ENCODE measurements at places on chromosomes 7 and 10.

DNA sequence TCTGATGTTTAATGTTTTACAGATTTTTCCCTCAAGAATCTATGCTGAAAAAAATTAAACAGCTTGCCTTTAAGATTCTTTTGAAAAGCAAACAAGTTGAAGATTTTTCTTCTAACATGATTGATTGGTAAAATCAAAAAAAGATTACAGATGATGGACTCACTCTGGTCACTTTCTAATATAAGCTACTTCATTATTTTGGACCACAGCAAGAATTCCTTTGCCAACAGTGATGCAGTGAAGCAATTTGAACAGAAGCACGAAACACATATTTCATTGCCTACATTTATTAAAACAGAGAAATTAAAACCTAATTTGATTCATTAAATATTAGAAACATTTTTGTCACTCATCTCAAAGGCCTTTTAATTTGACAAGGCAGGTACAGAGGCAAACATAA is 82.1 kb upstream of the SGCE start:
- no peak for DNase-seq

GRCh38 chr7:91266689-91267090 is 2.5 kb downstream of the FZD1 start:
- DNase-seq: no peak

DNA sequence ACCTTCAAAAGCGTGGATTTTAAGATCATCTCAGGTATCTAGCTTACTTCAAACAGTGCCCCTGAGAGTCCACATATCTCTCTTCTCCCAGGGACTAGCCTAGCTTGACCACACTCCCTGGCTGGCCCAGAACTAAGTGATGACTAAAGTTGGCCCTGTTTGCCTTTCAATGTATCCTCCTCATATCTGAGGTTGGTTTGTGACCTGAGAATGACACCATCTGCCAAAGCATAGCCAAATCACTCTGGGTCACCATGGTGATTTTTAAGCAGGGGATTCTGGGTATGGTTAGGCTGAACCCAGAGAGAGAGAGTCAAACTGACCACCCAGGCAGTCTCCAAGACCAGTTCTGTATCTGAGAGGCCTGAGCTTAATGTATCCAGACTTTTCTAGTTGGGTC is 16.2 kb downstream of the CNNM1 start:
- no peak for DNase-seq

DNA sequence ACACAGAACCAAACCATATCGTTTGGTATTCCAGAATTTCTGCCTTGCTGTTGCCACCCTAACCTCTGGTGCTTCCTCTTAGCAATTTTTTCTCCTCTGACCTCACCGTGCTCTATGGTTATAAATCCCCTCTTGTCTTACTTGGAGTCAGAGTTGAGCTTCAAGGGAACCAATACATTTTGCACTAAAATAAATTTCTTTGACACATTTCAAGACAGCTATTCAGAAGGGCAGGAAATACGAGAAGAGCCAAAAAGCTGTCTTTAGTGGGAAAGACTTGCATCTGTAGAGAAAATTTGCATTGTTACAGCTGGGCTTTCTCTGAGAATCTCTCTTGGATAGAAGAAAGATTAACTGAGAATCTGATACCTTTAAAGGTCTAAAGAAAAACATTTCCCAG is 14.5 kb upstream of the AKR1C2 start:
- no peak for DNase-seq

DNA sequence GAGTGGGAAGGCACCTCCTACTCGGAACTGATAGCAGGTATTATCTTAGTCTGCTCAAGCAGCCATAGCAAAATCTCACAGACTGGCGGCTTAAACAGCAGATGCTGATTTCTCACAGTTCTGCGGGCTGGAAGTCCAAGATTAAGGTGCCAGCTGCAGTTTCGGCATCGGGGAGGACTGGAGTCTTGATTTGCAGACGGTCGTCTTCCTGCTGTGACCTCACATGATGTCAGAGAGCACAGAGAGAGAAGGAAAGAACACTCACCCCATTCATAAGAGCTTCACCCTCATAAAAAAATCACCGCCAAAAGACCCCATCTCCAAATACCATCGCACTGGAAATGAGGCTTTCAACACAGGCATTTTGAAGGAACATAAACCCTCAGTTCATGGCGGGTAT is 216.5 kb upstream of the PITRM1 start:
- DNase-seq: no peak

DNA sequence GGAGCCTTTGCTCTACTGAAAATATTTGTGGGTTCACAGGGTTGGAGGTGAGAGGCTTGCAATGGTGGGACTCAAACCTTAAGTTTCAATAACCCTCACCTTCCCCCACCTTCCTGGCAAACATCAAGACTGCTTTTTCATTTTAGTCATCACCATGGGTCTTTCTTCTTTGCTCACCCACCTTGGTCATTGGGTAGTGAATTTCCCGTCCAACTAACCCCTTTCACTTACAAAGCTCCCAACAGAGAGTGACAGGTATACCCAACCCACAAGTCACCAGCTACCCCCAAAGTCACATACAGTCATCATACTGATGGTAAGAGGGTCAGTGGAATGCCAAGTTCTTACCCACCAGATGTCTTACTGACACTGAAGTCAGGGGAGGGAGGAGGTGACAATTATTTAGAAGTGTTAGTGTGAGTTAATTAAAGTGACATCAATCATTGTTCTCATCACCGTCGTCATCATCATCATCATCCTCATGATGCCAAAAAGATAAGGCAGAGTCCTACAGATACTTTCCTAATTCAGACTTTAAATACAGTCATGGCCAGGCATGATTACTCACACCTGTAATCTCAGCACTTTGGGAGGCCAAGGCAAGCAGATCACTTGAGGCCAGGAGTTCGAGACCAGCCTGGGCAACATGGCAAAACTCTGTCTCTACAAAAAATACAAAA is 49.0 kb downstream of the PIK3AP1 start:
- DNase-seq: no peak

DNA sequence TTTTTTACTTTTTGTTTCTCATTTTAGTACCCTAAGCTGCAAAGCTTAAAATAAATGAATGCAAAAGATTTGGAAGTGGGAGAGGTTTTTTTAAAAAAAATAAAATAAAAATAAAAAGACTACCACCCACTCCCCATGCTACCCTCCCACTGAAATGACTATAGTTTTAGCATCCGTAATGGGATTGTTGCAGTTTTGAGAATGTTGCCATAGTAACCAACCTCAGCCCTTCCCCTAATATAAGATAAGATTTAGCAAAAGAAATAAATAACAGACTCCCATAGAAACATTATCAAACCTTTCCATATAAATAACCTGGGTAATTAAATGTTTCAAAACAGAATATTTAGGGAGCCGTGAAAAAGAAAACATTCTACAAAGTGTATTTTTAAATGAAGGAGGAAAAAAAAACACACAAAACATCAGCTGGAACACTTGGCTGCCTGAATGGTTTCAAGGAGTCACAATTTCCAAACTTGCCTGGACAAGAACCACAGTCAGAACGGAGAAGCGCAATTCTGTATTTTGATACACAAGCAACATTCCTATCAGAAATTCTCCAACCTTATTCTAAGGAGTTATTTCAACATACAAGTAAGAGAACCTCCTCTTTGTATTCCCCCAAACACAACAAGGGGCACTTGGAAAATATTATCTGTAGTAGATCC is 57.4 kb downstream of the DGKI start:
- no peak for DNase-seq
